ENCODE measurements at places on chromosomes 1 and 21.

GRCh38 chr1:29125788-29126187, 2.1 kb upstream of the TMEM200B start:
- no peak for DNase-seq

- no peak for DNase-seq
Measured at GRCh38 chr1:87262688-87263087, 66.0 kb upstream of the LMO4 start.

DNA sequence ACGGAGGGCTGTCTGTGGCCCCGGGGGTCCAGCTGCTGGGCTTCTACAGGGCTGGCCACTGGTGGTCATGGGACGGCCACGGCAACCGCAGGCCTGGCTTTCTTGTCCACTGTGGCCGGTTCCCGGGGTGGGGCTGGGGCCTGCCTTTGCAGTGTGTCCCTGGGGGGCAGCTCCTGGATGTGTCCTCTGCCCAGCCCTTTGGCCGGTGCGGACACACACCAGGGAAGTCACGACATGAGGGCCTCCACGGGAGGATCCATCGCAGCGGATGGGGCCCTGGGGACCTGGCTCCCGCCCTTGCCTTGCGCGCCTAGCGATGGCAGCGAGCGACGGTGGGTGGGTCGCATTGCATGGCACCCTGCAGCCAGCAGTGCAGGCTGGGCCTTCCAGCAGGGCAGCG, 18.0 kb downstream of the PFKL start:
- DNase-seq = no peak

GRCh38 chr1:219434285-219434922, 178.5 kb downstream of the ZC3H11B start:
- no peak for DNase-seq

GRCh38 chr1:160876311-160876710, 8.7 kb downstream of the ITLN1 start:
- no peak for DNase-seq

GRCh38 chr1:216458812-216459211, 35.6 kb upstream of the USH2A start:
- DNase-seq = no peak

All from SHP77 (cell line).